ENCODE measurements at places on chromosomes 6 and 20.
A peak's percentile ranks its signal among the peaks of the same experiment; 100 is the strongest.

GRCh38 chr6:97128507-97128906, 154.5 kb downstream of the MMS22L start:
- peaks cover 4% of the 10 kb centered on the region for H3K27me3 ChIP-seq
- H3K36me3 ChIP-seq, result no peaks in the 10 kb centered on the region
- no peaks in the 10 kb centered on the region for H3K4me1 ChIP-seq
- no peak overlapping the region for H3K27ac ChIP-seq
- no peak for DNase-seq
- H3K4me3 ChIP-seq, result no peak overlapping the region

GRCh38 chr6:158170656-158171081, 2.5 kb downstream of the GTF2H5 start:
- peak overlapping the region; percentile 74 for H3K4me3 ChIP-seq
- peak overlapping the region; percentile 76 for H3K27ac ChIP-seq
- H3K36me3 ChIP-seq, result peaks cover 28% of the 10 kb centered on the region
- H3K4me1 ChIP-seq, result peaks cover 61% of the 10 kb centered on the region
- DNase-seq, result peak; percentile 77

DNA sequence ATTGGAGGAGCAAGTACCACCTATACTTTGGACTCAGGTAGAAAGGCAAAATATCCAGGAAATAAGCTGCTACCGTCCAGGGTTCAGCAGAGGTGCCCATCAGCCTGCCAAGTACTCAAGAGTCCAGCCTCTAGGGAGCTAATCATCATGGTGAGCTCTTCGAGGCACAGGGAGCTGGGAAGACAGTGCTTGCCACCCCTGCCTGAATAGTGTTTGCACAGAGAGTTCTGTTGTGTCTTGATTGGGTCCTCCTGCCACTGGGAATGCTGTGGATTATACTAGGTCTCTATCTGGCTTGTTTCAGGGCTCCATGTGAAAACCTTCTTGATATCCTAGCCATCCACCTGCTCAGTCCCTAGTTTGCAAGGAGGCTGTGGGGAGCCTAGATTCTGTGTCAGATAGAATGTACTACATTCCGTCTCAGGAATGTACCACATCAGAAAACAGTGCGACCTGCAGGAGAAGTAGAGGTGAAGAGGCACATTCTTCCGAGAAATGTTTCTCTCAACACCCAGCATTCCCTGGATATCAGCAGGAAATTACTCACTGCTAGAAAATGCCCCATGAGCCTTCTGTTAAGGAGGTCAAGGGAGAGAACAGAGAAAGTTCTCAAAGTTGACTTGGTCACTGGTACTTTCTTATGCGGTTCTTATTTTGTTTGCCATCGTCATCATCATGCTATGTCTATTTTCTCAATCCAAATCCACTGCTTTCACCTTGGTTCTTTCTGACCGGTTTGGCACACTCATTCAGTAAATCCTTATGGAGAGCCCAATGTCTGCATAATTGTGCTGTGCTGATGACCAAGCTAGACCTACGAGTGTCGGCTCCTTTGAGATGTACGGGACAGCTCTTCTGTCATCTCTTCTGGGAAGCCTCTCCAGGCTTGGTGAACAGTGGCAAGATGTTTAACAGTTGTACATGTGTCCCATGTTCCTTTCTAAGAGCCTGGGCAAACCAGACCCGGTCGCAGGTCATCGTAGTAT, 30.7 kb downstream of the PTPN1 start:
- peak overlapping the region; percentile 71 for H3K4me3 ChIP-seq
- peaks cover 75% of the 10 kb centered on the region for H3K4me1 ChIP-seq
- H3K27me3 ChIP-seq, result no peaks in the 10 kb centered on the region
- peak; percentile 86 for DNase-seq

DNA sequence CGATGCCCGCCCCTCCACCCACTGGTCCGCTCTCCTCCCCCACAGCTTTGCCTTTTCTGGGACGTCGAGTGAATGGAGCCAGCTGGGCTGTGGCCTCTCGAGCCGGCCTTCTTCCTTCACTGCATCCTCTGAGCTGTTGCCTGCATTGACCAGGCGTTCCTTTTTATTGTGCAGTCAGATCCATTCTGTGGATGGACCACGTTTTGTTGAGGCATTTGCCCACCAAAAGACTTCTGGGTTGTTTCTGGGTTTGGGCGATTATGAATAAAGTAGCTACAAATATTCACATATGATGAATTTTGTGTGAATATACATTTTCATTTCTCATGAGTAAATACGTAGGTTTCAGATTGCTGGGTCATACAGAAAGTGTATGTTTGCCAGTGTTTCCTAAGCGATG, 9.9 kb downstream of the NTSR1 start:
- H3K4me1 ChIP-seq, result peaks cover 58% of the 10 kb centered on the region
- H3K36me3 ChIP-seq, result peaks cover 32% of the 10 kb centered on the region
- H3K27me3 ChIP-seq, result peaks cover 16% of the 10 kb centered on the region
- H3K4me3 ChIP-seq, result no peak overlapping the region
- no peak for DNase-seq
- H3K27ac ChIP-seq, result peak overlapping the region; percentile 90

DNA sequence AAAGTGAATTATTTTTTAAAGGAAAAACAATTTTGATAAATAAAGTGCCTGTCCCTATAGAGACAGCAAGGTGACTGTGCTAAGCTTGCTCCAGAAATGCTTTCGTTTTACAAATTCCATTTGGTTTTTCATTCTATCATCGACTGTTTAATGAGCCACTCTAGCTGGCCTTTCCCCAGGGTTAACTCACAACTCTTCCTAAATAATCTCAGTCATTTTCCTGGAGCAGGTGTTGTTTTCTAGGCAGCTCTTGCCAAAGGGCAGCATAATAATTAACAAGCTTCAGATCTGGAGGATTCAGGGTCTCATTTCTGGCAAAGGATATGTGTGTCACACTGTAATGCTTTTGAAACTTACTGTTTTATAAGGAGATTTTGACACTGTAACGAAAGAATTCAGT, 184.2 kb downstream of the KHDC1L start:
- H3K27me3 ChIP-seq, result no peaks in the 10 kb centered on the region
- peaks cover 62% of the 10 kb centered on the region for H3K36me3 ChIP-seq
- H3K4me3 ChIP-seq, result no peak overlapping the region
- DNase-seq, result no peak

- peaks cover 35% of the 10 kb centered on the region for H3K4me1 ChIP-seq
- no peaks in the 10 kb centered on the region for H3K36me3 ChIP-seq
- H3K27ac ChIP-seq, result peak overlapping the region; percentile 83
- peak overlapping the region; percentile 80 for H3K4me3 ChIP-seq
- peaks cover 6% of the 10 kb centered on the region for H3K27me3 ChIP-seq
Observed at GRCh38 chr20:36572701-36573102, 695 bp upstream of the TGIF2 start.

- peaks cover 18% of the 10 kb centered on the region for H3K36me3 ChIP-seq
- H3K4me3 ChIP-seq, result no peak overlapping the region
- no peak for DNase-seq
- H3K27ac ChIP-seq, result no peak overlapping the region
- peaks cover 52% of the 10 kb centered on the region for H3K4me1 ChIP-seq
Observed at GRCh38 chr6:111666847-111667246, 61.2 kb upstream of the TRAF3IP2 start.

GRCh38 chr6:129351807-129352206, 358.2 kb downstream of the ARHGAP18 start:
- DNase-seq, result peak; percentile 4
- no peaks in the 10 kb centered on the region for H3K27me3 ChIP-seq
- H3K36me3 ChIP-seq, result peaks cover 6% of the 10 kb centered on the region
- H3K27ac ChIP-seq, result no peak overlapping the region
- no peak overlapping the region for H3K4me3 ChIP-seq
- peaks cover 30% of the 10 kb centered on the region for H3K4me1 ChIP-seq

DNA sequence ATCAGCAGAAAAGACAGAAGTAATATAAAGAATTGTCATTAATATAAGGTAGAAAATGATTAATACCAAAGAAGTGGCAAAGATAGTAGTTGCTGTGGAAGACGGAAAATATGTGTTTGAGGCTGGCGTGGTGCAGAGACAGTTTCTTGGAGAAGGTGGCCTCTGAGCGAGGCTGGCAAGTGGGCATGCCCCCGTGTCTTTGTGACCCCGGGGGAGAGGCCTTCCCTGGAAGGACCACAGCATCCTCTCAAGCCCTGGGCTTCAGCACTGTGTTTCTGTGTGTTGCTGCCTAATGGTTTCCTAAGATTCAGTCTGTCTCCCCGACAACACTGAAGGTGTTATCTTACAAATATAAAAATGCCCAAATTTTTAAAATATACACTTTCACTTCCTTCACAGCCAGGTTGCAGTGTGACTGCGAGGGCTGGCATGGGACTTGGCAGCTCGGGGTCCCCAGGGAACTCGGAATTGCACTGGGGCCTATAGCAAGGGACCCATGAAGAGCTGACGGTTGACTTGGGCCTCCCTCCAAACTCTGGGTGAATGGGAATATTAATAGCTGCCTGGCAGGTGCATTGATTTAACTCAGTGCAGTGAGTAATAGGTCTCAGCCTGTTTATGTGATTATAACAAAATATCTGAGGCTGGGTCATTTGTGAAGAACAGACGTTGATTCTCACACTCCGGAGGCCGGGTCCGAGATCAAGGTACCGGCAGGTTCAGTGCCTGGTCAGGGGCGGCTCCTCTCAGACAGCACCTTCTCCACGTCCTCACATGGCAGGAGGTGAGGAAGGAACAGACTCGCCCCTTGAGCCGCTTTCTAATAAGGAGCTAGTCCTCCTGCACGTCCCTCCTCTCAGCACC, 47.4 kb upstream of the AFDN start:
- no peak overlapping the region for H3K4me3 ChIP-seq
- H3K27ac ChIP-seq, result no peak overlapping the region
- DNase-seq, result no peak
- H3K4me1 ChIP-seq, result no peaks in the 10 kb centered on the region

All from HFFc6 (cell line).